ENCODE measurements at places on chromosomes 11 and 22. TPM values are rescaled to one million over a fixed set of nuclear protein-coding genes. Genes with fewer than 3 reads are reported as not detected.

DNA sequence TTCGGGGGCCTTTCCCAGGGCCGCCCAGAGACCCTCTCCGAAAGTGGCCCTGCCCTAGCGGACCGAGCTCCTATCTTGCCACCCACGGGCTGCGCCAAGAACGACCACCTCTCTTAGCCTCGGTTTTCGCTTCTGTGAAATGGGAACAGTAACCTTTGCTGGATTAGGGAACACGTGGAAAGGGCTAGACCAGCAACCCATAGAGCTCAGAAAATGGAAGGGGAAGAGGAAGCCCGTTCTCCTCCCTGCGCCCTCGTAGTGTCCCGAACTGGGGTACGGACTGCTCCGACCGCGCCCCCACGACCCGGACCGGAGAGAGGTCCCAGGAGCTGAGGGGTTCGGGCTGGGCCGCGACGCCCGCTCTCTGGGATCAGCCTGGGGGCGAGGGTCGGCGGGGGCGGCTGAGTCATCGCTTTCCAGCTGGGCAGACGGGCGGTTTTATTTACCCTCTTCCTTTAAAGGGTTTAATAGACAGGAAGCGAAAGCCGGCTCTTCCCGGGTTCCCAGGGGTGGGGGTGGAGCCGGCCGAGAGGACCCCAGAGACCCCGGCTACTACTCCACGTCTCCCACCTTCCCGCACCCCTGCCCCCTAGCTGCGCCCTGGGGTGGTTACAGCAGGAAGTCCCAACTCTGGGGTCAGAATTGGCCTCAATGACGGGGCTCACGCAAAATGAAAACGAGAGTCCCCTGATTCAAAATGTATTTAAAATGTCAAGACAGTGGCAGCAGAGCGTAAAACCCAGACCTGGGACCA lies 907 bp upstream of the PHLDA2 start:
- DNase-seq = peak; percentile 73

GRCh38 chr11:21385669-21386440 lies 716.5 kb downstream of the NELL1 start:
- DNase-seq = no peak

DNA sequence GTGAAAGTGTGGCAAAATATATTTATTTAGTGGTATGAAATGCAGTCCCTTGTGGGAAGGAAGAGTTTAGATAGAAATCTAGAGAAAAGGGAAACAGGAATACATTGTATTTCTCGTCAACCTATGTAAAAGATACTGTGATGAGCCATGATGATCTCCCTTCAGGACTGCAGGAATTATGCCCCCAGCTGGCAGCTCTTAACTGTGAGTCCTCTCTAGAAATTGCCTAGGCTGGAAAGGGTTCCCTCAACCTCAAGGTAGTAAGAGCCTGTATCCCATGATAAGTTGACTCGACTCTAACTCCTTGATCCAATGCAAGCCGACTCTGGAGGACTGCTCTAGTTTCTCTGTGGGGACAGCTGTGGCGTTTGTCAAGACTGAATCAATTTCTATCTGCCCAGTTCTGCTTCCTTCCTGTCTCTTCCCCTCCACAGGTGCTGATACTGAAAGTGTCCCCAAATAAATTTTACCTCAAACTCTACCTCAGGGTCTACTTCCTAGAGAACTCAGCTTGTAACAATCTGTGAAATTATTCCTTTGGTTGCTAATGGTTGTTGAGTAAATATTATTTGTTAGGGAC lies 897.3 kb downstream of the METTL15 start:
- DNase-seq = no peak

GRCh38 chr11:94507485-94507884 lies 4.8 kb upstream of the C11orf97 start:
- no peak for DNase-seq

DNA sequence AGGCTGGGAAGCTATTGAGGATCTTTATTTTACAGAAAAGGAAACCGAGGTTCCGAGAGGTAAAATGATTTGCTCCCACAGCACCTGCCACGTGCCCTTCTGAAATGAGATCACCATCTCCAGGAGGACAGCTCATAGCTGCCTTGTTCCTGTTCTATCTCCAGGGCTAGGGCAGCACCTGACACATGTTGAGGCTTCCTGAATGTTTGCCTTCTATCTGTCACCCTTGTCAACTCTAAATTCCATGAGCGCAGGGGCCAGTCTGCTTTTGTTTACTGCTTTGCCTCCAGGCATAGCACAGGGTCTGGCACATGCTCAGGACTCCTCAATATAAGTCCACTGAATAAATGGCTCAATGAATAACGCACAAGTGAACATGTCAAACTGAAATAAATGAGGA lies 24.1 kb downstream of the ASCC2 start:
- DNase-seq = no peak

GRCh38 chr11:72411623-72412419 lies 22.5 kb downstream of the CLPB start:
- DNase-seq = no peak

DNA sequence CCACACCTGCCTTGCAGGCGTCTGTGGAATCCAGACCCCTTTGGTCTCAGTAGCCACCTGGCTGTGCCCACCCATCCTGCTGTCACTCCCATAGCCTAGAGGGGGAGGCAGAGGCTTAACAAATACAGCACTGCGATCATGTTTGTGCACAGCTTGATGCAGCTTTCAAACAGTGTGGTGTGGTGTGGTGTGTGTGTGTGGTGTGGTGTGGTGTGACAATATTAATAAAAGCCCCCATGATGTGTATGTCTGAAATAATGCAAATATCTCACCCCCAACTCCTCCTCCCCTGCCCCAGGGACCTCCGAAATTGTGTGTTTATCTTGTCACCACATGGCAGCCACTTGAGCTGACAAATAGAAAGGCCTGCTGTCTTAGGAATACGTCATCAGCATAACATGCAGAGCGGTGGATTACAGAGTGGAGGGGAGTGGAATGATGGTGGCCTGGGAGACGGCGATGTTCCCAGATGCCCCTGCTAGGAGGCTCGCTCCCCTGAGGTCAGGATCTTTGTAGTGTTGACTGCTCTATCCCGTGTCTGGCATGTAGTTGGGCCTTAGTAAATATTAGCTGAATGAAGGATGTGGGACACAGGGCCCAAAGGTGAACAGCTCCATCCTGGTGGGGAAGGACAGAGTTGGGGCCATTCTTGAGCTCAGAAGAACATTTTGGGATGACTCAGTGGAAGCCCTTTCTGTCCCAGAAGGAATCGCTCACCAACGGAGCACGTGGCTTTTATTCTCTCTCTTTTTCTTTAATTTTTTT lies 2.8 kb downstream of the PDXP start:
- DNase-seq = peak; percentile 71

DNA sequence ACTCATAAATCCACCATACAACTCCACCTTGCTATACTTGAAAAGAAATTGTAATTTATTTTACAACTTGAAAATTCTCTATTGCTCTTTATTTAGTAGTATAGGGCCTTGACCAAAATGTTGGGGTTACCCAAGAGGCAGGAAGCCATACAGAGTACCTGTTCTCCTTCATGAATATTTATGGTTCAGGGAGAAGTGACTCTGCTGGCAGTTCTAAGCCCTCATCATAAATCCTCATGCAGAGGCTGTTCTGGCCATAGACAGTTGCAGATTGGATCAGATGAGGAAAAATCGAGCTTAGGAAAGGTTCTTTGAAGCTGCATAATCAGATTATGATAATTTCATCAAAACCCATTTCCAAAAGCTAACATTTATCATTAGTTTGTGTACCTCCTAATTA lies 449.4 kb upstream of the TENM4 start:
- no peak for DNase-seq

- DNase-seq = no peak
These were observed 26.1 kb downstream of the MADD start for GRCh38 chr11:47296045-47296444.

GRCh38 chr11:44893846-44894617 lies 56.7 kb downstream of the TP53I11 start:
- DNase-seq = peak; percentile 18

DNA sequence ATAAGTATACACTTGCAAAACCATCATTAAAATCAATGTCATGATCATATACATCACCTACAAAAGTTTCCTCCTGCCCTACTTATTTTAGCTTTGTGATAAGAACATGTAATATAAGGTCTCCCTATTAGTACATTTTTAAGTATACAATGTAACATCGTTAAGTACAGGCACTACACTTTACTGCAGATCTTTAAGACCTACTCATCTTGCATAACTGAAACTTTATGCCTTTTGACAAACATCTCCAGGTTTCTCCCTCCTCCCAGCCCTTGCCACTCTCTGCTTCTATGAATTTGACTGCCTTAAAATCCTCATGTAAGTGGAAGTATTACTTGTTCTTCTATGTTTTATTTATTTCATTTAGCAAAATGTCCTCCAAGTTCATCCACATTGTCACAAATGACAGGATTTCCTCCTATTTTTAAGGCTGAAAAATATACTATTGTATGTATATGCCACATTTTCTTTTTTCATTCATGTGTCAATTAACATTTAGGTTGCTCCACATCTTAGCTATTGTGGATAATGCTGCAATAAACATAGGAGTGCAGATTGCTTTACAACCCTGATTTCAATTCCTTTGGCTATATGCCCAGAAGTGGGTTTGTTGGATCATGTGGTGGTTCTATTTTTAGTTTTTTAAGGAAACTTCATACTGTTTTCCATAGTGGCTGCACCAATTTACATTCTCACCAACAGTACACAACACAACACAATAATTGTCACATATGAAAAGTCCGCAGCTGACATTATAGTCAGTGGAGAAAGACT lies 471.1 kb upstream of the ANO3 start:
- DNase-seq = no peak

DNA sequence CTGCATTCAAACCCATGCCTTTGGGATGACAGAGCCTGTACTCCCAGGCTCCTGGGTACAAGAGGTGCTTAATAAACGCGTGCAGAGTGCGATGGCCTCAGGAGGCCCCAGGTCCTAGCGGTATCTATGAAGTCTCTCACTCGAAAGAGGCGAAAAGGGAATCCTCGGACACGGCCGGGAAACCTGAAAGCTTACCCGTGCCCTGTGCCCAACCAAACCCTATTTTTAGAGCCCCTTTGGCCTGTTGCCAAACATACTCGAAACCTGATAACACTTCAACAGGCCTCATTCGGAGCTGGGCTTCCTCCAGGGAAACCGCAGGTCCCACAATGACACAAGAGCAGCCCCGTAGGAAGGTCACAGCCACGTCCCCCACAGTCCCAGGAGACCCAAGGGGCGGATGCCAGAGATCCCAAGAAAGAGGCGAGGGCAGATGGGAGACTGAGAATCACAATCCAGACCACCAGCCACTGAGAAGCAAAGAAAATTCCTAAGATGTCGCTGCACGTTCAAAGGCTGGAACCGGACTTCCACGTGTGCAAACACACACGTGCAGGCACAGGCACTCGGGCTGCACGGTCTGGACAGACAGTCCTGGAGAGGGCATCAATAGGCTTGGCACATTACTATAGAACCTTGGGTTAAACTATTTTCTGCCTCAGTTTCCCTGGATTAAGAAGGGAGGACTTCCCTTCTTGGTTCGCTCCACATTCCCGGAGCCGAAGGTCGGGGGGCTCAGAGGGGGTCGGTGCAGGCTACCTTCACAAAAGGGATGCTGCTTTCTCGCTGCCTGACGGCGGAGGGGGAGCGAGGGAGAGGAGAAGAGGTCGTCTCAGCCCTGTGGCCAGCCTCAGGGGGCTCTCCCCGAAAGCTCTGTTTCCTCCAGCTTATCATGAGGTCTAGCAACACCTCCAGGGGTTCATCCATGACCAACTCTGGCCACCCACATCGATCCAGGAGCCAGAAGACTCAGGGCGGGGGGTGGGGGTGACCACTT lies 8.2 kb downstream of the PDGFB start:
- no peak for DNase-seq

DNA sequence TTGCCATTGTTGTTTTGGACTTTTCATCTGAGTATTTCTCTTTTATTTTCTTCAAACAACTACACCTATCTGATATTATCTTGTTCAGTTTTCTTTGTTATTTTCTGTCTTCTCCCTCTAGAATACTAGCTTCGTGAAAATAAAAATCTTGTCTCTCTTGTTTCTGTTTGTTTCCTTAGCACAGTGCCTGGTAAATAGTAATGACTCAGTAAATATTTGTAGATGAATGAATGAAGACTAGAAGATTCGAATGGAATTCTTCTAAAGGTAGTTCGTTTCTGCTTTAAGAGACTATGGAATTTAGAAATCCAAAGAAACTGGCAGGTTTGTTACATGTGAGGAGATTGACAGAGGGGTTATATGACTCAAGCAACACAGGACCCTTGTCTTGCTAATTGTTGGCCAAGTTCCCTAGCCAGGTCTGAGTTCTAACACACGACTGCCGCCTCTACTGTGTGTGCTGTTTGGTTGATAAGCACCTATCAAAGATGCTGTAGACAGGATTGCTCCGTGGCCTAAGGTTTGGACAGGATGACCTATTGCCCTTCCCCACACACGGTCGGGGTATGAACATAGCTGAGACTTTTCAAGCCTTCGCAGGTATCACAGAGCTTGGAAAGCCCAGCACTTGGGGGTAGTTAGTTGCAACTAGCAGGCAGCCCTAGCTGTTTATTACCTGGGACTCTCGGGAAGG lies 831 bp upstream of the TMEM135 start:
- no peak for DNase-seq

GRCh38 chr11:126482586-126483108 lies 127.2 kb downstream of the ST3GAL4 start:
- no peak for DNase-seq

DNA sequence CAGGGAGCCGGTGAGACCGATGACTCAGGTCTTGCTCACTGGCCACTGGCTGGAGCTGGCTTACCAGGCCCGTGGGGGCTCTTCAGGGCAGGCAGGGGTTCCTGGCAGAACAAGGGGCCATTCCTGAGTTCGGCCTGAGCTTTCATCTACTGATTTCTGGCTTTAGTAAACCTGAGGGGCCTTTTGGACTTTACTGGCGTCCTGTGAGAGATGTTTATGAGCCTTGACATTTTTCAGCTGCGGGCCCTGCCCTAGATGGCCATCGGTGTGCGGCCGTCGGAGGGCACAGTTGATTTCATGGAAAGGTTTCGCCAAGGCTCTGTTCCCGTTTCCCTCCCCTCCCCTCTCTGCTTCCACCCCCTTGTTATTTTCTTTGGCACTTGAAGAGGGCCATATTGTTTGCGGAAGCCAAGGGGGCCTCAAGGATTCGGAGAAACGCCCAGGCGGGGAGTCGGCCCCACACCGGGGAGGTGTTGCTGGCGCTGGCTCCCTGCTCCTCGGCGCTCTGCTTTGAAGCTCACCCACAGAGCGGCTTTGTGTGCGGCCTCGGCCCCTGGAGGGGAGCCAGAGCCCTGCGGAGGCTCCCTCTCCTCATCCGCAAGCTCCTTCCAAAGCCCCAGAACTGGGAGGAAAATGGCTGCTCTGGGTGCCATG lies 17.7 kb downstream of the ELF5 start:
- no peak for DNase-seq

DNA sequence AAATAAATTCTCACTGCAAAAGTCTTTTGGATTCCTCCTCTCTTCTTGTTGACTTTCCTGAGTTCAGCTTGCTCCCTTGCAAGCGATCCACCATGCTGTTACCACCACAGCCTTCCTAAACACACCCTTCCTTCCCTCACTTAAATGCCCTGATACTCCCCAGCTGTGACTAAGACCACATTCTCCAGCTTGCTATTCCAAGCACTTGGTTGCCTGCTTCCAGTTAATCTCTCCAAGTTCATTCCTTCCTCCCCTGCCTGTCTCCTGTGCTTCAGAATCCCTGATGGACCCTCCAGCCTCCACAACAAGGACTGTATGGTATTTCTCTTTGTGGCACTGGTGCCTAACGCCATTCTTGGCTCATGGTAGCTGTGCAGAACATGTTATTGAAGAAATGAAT lies 603.9 kb upstream of the CADM1 start:
- DNase-seq = no peak

PC gene
- total RNA-seq = 18.4 TPM

OR10D3 gene
- total RNA-seq = not detected

PLAAT2 gene
- total RNA-seq = not detected

KCTD14 gene
- 10.0 TPM for total RNA-seq

SLC17A6 gene
- total RNA-seq = not detected

MAFF gene
- 24.5 TPM for total RNA-seq

KRTAP5-2 gene
- total RNA-seq = not detected
